HS-5 (cell line): ENCODE measurements at places on chromosomes 6 and 20.

GRCh38 chr6:125082908-125083683 is 70.5 kb upstream of the TPD52L1 start:
- no peak for DNase-seq

DNA sequence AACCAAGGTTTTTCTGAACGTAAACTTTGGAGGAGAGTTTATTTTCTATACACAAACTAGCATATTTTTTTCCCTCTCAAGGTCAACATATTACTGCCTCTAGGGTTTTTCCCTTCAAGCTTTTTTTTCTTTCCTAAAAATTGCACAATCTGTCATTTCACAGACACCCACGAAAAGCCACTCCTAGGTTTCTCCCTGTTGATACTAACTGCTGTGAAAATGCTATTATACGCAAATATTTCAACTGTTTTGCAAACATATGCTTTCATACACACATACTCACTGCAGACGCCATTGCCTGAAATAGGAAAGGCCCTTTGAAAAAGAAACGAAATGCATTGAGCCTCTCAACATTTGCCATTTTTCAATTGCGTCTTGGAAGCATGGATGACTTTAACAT is 333.0 kb downstream of the CD83 start:
- DNase-seq = no peak

DNA sequence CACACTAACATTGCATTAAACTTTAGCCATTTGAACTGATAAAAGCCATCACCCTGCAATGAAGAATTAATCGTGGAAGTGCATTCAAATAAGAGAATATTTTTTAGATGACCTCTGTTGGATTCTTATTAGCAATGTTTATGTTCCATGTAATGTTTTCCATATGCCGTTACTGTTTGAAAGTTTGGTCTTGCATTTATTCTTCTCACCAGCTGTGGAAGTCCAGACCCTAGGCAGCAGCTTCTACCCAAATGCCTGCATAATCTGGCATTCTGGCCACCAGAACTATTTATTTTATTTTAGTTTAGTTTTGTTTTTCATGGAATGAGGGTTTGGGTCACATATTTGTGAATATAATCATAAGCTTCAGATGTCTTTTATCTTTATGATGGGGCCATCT is 140.4 kb downstream of the SAMD5 start:
- no peak for DNase-seq

DNA sequence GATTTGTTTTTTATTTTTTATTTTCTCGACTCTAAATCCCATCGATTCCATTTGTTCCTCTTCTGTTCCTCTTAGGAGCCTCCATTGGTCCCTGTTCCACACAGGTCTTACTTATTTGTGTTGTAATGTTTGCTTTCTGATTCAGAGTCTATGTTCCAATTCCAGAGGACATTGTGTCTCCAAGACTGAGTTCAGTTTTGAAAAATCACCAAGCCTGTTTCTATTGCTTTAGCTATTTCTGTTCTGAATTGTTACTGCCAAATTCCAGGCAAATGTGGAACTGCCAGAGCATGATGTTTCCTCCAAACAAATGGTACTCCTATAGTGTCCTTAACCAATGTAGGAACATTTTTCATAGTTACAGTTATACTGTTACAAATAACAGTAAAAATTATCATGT is 270.9 kb upstream of the SPTLC3 start:
- no peak for DNase-seq

DNA sequence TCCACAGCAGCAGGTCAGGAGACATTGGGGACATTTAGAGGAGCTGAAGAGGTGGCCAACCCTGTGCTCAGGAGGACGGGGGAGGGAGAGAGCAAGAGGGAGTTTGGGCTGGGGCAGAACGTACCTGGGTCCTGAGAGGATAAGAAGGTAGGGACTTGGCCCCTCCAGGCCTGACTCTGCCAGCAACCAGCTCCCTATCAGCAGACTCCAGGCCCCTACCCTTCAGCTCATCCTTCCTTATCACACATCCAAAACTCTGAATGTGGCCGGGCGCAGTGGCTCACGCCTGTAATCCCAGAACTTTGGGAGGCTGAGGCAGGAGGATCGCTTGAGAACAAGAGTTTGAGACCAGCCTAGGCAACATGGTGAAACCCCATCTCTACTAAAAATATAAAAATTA is 5.0 kb downstream of the STMN3 start:
- no peak for DNase-seq

GRCh38 chr6:47634210-47635047 is 64.0 kb upstream of the ADGRF4 start:
- no peak for DNase-seq

GRCh38 chr6:158828807-158829206 is 9.6 kb upstream of the EZR start:
- DNase-seq = no peak

DNA sequence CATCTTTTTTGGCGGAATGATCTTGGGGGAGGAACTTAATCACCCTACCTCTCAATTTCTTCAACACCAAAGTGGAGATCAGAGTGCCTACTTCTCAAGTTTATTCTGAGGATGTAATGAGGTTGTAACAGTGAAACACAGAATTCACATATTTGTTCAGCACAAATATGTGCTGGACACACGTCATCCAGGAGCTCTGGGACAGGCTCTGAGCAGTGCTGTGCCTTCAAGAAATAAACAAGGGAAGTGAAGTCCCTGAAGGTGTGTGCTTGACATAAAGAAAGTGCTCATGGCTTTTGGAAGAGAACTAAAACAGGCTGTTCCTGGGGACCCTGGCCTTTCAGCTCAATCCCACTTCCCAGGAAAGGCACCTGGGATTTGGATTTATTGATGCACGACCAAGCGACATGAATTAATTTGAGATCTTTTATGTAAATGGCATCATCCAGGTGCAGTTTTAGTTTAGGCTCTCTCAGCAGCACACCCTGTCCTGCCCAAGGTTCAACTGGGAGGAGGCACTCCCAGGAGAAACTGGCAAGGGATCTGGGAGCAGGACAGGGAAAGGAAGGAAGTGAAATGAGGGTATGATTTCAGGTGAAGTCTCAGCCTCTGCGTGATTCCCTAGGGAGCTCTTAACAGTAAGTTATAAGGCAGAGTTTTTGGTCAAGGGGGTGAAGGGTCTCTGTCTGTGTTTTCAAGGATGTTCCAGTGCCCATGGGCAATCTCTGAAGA is 211.0 kb downstream of the FOXA2 start:
- no peak for DNase-seq

GRCh38 chr6:45074439-45074838 is 253.7 kb upstream of the RUNX2 start:
- no peak for DNase-seq

DNA sequence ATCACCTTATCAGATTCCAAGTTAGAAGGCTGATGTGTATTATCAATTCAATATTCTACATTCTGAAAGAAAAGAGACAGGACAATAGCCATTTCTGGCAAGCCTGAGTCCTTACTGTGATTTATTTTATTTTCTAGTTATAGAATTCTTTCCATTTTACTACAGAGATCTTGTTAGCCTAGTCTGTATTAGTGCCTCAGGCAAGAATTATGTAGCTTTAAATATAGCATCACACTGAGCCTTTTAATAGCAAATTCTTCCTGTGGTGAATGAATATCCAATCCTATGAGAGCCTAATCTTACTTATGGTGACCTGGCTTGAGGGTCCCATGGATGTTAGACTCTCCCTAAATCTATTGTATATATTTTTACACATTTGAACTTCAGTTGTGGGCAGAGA is 732.8 kb upstream of the CITED2 start:
- DNase-seq = no peak

DNA sequence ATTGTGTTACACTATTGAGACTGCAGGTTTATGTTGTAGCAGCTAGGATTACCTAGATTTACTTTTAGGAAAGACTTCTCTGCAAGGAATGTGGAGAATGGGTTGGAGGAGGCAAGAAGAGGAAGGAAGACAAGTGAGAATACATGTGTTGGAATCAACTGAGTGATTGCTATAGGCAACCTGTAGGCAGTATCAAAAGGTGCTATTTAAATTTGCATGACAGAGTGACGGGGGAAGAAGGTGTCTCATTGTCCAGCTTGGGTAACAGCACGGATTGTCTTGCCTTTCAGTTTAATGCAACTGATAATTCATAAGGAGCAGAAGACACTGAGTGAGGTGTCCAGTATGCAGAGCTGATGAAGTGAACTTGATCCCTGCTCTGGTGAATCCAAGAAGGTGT is 19.4 kb downstream of the SERPINB9 start:
- no peak for DNase-seq

DNA sequence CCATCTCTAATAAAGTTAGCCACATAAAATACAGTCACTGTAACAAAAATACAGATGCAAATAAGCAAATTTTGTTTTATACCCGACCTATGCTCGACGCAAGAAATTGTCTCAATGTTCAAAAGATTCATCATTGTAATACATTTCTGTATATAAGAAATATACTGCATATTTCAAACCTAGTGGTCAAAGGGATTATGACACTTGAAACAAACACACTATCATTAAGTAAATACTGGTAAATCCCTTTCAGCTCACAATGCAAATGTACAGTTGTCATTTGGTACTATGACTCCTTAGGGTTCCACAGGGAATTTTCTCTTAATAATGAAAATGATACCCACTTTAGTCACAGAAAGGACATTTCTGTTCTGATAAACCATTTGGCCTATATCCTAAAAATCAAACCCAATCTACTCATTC is 2.2 kb downstream of the HIVEP2 start:
- DNase-seq = no peak

DNA sequence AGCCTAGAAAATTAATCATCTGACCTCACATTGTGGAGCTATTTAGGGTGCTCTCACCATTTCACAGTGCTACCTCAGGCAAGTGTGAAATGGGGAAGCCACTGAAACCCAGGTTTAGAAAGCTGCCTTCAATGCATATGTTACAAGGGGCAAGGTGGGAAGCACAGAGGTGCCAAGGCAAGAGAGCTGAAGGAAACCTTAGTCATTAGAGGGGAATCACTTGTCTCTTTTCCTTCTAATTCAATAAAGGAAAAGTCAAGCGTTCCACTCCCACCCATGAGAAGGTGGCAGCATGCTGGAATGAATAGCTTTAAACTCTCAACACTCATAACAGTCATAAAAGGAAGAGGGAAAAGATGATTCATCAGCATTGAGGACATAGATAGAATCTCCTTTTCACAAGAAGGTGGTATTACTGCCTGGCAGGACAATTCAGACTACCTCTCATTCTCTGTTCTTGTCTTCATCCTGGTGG is 251.9 kb upstream of the IRAK1BP1 start:
- DNase-seq = no peak

GRCh38 chr6:118012944-118013343 is 105.9 kb downstream of the SLC35F1 start:
- DNase-seq = no peak

DNA sequence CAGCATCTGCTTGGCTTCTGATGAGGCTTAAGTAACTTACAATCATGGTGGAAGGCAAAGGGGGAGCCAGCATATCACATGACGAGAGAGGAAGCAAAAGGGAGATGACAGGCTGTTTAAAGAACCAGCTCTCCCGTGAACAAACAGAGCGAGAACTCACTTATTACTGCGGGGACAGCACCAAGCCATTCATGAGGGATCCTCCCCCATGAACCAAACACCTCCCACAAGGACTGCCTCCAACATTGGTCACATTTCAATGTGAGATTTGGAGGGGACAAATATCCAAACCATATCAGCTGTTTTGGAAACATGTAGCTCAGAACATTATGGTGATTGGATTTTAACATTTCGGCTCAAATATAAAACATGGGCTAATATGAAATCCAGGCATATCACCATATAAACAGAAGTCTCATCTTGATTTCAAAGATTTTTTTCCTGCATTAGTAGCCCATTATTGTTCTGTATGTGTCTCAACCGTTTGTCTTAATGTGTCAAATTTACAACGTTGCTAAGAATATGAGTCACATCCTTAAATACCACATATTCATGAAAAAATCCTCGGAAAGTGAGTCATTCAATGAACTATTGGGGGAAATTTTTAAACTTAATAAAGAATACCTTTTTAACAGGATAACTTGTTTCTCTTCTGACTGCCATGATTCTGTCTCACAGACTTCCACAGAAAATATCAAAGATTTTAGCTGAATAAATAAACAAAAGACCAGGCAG is 894.3 kb downstream of the TFAP2A start:
- DNase-seq = peak; percentile 81

DNA sequence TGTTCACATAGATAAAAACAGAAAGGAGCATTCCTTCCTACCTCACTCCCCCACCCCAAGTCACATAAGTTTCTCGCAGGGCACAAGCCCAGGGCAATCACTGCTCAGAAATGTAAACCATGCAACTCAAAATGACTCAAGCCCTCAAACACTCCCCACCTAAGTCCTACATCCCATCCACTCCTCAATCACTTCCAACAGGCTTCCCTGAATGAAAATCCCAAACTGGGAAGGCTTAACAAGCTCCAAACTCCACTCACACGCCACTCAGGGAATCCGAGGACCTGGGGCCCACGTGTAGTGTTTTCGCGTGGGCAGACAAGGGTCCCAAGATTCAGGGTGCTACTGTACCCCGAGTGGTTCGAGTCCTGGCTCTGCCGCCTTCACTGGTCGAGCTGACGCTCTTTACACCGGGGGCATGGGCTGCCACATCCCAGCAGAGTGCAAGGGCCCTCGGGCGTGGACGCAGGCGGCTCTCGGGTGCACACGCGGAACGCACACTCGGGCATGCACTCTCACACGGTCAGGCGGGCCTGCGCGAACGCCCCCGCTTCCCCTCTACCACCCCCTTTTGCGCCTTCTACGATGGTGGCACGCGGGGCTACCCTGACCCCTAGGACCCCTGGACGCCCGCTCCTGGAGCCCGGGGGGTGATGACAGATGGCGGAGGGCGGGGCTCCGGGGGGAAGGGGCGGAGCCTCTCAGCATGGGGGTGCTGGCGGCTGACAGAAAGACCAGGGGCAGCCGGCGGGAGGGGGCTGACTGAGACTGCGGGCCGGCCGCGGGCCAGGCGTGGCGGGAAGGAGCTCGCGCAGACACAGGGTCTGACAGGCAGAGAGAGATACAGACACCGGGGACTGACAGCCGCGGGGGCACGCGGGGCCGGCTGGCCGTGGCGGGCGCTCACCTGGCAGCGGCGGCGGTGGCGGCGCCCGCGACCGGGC is 657 bp downstream of the ZHX3 start:
- DNase-seq = peak; percentile 88

- no peak for DNase-seq
Observed at GRCh38 chr6:111661541-111662061, 55.9 kb upstream of the TRAF3IP2 start.

GRCh38 chr6:166586424-166587156 is at the start of gene RAMACL:
Gene RAMACL (minus strand): TSS chr6:166586678. CDS start chr6:166586477, 201 bp downstream.
- no peak for DNase-seq

DNA sequence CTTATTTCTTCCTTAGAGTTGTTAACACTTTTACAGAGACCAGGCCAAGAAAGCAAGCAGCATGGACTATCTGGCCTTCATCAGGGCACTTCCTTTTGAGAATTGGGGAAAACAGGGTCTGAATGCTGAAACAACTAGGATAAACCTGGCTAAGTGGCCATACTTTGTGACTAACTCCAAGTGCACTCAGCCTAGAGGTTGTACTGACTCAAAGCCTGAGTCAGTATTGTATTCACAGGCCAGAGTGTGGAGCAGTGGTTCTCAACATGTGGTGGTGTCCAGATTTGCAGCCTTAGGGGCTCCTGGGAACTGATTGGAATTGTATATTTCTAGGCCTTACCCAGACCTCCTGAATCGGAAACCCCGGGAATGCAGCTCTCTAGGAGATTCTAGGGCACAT is 20.1 kb downstream of the SEC23B start:
- DNase-seq = peak; percentile 68

GRCh38 chr20:23358923-23359593 is 2.9 kb upstream of the GZF1 start:
- DNase-seq = no peak

- DNase-seq = no peak
Observed at GRCh38 chr6:37025621-37026466, 20.4 kb downstream of the FGD2 start.

GRCh38 chr6:170208651-170209353 is 82.1 kb downstream of the DLL1 start:
- no peak for DNase-seq
